ENCODE measurements at places on chromosomes 1 and 21.

GRCh38 chr1:29094433-29094832 lies 29.3 kb downstream of the TMEM200B start:
- DNase-seq: no peak

GRCh38 chr1:201013031-201013485 lies 10.5 kb downstream of the KIF21B start:
- no peak for DNase-seq

DNA sequence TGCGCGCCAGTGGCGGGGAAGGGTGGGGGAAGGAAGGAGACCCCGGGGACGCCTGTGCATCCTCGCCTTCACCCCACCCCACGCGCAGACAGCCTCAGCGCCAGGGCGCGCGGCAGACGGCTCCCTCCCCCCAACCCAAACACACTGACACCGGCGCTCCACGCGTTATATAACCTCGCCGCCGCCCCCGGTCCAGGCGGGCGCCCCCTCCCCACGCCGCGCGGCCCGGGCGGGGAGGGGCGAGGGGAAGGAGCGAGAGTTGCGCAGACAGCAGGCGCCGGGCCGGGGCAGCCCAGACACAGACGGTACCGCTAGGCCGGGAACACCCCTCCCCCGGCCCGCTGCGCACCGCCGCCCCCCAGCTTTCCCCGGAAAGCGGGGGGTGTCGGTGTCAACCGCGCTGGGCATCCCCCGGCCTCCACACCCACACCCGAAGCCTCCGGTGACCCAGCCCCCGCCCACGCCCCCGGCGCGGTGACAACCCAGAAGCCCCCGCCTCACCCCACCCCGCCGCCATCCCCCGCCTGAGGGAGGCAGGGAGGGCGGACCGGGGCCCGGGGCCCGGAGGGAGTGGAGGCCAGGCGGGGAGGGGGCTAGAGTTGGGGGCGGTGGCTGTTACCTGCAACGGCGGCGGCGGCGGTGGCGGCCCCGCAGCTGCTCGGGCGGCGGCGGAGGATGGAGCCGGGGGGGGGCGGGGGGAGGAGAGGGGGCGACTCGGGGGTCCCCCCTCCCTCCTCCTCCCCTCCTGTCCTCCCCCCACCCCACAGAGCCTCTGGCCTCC lies 432 bp downstream of the AKT3 start:
- DNase-seq: peak; percentile 3

DNA sequence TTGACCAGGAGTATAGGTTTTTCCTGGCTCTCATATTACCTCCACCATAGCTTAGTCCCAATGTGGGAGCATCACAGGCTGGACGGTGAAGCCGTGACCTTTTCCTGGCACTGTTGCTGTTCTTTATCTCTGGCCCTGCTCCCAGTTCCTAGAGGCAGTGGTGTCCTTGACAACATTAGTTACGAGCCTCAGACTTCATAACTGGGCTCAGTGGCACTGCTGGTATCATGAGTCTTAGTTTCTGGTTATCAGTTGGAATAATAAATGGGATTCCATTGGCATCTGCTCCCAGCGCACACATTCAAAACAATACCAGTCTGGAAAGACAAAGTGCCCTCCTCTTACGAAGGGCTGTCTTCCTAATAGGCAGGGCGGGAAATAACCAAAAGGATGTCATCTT lies 8.0 kb downstream of the RNPEP start:
- DNase-seq: peak; percentile 45

DNA sequence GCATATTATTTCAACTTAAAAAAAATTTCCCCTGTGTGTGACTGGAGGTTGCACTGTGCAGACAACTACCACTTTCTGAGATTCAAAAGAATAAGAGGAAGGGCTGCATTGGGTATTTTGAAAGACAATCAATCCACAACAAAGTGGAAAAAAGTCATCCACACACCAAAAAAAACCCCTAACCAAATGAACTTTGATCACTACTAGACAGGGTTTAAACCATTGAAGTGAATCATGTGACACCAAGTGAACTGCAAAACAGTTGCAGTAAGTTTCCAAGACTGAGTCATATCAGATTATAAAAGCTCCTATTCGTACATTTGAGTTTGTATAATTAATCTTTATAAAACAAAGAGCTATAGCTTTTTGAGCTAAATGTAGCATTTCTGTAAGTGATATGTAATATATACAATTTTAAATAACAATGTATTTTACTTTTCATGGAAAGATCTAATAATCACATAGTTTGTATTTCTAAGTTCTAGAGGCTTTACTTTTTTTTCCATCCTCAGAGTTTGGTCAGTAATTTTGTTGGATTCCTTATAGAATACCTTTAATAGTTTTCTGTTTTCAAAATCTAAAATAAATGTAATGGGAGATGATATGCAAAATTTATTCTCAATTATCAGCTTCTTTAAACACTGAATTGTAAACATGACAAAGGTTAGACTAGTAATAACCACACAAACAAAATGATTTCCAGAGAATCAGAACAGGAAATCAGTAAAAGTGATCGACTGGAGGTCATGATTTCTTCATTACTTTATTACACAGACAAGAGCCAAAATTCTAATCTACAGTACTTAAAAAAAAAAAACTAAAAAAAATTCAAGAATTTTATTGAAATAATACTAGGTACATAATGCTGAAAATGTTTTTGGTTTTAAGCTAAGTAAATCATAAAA lies 50.5 kb upstream of the GFI1 start:
- DNase-seq: peak; percentile 66

DNA sequence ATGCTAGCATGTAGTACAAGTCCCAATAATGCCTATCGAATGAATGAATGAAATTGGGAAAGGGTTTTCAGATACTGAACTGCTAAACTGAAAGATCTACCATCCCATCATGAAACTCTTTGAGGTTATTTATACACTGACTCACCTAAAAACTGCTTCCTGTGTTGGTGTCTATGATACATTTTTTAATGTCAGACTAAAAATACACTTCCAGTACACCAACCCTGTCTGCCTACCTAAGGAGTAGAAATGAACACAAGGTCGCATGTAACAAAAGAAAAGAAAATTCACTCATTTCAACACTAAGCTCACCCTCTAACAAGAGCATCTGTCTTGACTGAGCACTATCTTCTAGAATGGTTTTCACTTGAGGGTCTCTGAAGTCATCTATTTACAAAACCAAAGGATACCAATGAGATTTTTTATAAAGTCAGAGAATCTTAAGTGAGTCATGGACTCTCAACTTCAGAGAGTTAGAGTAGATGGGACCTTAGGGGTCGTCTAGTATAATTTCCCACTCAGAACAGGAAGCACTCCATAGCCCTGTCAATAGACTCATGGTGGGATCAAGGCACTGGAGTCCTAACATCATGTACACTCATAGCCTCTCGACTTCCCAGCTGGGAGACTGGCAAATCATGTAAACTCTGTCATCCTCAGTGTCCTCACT lies 53.4 kb downstream of the WLS start:
- DNase-seq: peak; percentile 40

- peak; percentile 70 for DNase-seq
These were observed 48.5 kb upstream of the SLC25A33 start for GRCh38 chr1:9490605-9491339.

GRCh38 chr1:72485801-72486200 lies 203.5 kb upstream of the NEGR1 start:
- DNase-seq: no peak

- no peak for DNase-seq
These were observed 633.7 kb downstream of the USP25 start for GRCh38 chr21:16363518-16363917.

DNA sequence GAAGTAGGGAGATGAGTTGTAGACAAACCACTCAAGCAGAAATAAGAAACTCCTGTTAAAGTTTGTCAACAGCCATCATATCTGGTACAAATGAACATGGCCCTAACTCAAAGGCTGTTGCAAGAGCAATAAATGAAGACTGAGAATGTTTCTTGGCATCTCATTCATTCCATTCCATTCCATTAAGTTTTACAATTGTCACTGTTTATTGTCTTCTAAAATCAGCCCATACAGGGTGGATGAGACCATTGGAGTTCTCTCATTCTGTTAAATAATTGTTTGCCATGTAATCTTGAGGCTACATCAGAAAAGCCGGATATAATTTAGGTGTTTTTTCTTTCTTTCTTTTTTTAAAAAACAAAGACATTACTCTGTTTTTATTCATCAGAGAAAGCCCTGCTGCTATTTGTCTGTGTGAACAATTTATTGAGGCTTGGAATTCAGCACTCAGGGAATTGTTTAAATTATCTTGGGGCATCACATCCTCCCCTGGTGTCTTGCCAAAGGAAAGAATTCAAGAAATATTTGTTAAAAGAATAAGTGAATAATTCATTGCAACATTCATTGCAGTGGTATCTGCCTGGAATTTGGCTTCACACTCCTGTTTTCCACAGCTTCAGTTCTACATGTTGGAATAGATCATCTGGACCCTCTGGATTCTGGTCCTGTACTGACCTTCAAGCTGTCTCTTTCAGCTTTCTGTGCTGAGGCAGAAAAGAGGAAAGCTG lies 604.5 kb downstream of the PLPP3 start:
- peak; percentile 84 for DNase-seq

- no peak for DNase-seq
These were observed 5.5 kb downstream of the LRRC42 start for GRCh38 chr1:53951697-53952096.

- no peak for DNase-seq
These were observed 21.6 kb upstream of the C1orf159 start for GRCh38 chr1:1137256-1138045.

DNA sequence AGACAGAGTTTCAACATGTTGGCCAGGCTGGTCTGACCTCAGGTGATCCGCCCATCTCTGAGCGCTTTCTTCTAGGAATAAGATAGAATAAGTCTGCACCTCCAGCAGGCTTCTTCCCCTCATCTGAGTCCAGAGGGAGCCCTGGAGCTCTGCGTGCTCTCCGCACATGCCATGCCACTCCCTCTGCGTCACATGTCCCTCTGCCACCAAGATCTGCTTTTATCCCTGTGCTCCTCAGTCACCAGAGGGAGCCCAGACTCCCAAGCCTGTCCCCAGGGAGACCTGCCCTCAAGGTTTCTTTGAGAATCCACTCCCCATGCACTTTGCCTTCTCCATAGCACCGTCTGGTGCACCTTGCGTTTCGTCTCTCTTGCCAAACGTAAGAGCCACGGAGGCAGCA lies 213.0 kb downstream of the CAMTA1 start:
- no peak for DNase-seq

DNA sequence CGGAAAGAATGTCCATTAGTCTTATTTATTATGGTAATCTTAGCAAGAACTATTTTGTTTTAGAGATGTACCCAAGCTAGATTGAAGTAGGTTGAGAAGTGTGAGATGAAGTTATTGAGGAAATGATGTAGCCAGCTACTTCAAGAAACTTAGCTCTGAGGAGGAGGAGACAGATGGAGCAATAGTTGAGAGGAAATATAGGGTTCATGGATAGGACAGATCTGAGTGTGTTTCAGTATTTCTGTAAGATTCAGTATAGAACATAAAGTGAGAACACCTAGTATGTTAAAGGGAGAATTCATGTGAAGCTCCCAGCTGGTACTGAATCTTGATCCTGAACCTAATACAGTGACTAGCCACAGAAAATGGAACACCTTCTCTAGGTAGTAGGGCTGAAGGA lies 28.9 kb downstream of the TSNAX start:
- peak; percentile 24 for DNase-seq

GRCh38 chr1:110548381-110548780 lies 29.4 kb upstream of the KCNA10 start:
- DNase-seq: peak; percentile 10

GRCh38 chr1:181551249-181551648 lies 67.9 kb downstream of the CACNA1E start:
- no peak for DNase-seq

- DNase-seq: no peak
These were observed 313.1 kb downstream of the MATN1 start for GRCh38 chr1:30410153-30410851.
